ENCODE measurements at places on chromosomes 1 and 21.

GRCh38 chr1:235511470-235512240 is 7.4 kb upstream of the B3GALNT2 start:
- peak; percentile 17 for DNase-seq

DNA sequence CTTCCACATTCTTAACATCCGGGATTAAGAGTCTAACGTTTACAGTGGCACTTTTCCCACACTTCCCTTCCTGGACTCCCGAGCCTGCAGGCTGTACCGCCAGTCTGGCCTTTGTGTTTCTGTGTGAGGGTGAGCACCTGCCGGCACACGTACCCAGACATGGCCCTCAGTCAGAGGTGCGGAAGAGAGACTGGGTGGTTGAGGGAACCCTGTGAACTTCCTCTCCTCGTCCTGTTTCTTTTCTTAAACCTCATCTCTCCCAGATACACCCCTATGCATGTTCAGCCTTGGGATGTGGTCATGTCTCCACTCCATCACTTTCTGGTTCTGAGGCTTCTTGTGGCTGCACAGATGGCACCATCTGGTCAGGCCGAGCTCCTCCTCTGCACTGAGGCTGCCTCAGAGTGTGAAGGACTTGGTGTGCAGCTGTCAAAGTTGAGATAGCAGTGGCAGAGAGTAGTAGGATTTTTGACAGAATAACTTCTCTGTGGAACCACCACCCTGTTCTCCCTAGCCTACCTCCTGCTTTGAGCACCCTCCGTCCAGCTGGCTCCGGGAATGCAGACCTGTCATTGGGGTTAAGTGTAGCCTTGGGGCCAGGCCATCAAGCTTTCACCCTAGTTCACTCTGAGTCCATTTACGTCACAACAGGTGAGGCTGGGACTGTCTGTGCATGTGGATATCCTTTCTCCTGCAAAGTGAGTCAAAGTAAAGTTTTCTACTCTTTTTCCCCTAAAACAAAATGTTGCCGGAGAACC is 31.4 kb downstream of the VASH2 start:
- peak; percentile 73 for DNase-seq

GRCh38 chr1:117928881-117929342 is 509 bp downstream of the GDAP2 start:
- DNase-seq: peak; percentile 27

DNA sequence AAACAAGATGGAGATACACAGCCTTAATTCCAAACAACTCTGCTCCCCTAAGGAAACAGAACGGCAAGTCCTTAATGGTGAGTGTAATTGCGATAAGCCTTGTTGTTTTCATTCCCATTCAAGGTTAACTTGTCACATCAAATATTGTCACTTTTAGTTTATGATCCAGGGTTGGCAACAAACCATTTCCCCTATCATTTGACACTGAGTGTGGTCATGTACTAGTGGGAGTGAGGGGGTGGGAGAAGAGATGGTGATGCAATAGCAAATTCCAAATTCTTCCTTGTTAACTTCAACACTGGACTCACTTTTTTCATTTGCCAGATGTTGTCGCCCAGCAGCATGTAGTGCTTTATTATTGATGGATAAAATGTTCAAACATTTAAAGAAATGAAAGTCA is 140.4 kb downstream of the ZNF326 start:
- DNase-seq: no peak

DNA sequence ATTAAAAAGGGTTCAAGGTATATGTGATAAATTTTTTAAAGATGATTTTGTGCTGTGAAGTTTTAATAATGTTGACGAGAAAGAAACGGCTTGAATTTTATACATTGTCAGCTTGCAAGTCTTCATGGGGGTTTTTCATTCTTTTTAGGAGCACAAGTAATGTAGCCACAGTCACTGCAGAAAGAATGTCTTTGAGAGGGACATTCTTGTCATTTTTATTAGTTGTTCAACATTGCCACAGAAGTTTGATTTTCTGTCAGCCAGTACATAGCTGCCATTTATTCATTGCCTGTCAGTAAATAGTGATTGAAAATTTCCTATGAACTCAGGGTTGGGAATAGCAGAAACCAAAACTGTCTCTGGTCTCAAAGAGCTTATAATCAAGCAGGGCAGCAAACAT is 156.3 kb downstream of the DHRS3 start:
- no peak for DNase-seq

- DNase-seq: peak; percentile 12
Observed at GRCh38 chr1:91687452-91687851, 186.8 kb downstream of the CDC7 start.

DNA sequence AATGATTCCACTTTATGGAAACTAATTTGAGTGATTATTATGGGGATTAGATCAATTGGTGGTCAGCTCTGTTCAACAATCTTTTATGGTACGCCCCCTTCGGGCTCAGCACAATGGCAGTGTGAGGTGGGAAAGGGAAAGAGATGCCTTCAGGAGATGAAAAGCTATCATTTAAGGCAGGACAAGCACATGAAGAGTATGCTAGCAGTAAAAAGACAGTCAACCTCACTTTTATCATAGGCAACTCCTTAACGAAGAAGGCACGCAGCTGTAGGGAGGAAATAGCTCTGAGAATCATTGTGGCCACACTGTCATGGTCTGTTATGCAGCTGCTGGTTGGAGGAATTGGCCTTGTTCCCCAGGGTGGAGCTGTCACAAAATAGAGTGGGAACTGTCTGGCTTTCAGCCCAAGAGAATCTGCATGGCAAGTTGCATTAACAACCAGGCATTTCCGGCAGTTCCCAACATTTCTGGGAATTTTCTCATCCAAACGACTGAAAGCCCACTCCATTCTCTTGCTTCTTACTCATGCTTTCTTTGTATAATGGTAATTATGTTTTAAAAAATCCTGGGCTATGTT is 54.4 kb upstream of the BCL10 start:
- DNase-seq: no peak

GRCh38 chr1:60402816-60403215 is 329.2 kb upstream of the C1orf87 start:
- DNase-seq: no peak

DNA sequence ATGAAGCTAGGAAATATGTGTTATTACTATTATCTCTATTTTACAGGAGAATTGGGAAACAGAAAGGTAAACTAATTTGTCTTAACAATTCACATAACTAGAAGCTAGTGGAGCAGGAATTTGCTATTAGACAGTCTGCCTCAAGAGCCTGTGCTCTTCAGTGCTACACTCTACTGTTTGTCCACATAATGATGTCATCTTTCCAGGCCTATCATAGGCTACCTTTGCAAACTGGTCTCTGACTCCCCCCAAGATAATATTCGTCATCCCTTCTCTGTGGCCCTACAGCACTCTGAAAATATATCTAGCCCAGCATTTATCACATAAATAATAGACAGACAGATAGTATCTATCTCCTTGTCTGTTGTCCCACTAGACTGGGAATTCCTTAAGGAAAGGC is 34.1 kb downstream of the TRIT1 start:
- no peak for DNase-seq

DNA sequence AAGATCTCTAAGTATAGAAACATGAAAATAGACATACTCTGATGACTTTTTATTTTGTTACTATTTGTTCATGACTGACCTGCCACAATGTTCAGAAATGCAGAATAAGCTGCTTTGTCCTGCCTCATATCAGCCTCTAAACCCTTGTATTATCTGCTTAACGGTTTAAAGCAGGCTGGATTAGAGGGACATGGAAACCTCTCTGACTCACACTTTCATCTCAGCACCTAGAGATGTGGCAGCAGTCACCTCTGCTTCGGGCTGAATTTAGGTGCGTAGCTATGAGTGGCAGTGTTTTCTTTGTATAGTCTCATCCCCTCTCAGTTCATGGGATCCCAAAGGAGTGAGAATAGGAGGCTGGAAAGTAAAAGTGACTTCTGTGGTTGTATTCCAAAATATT is 255.4 kb downstream of the RGS7 start:
- no peak for DNase-seq

GRCh38 chr1:36834586-36834985 is 199.7 kb downstream of the GRIK3 start:
- no peak for DNase-seq

GRCh38 chr21:34595457-34595856 is 19.5 kb downstream of the RCAN1 start:
- no peak for DNase-seq

- DNase-seq: no peak
Observed at GRCh38 chr1:18480315-18481189, at the start of gene KLHDC7A. Gene KLHDC7A (plus strand): TSS chr1:18480930. CDS start chr1:18480982, 52 bp downstream.

- no peak for DNase-seq
Observed at GRCh38 chr1:36160388-36160948, 4.5 kb downstream of the MAP7D1 start.

DNA sequence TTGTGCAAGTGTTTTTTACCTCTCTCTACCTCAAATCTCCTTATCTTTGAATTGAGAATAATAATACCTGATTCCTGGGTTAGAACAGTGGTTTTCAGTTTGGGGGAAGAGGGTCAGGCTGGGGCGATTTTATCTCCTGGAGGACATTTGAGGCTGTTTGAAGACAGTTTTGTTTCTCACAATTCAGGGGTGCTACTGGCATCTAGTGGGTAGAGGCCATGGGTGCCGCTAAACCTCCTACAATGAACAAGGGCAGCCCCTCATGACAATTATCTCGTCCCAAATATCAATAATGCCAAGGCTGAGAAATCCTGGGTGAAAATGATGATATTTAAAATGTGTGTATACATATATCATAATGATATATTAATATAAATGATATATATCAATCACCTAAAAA is 139.1 kb upstream of the USH2A start:
- DNase-seq: no peak

DNA sequence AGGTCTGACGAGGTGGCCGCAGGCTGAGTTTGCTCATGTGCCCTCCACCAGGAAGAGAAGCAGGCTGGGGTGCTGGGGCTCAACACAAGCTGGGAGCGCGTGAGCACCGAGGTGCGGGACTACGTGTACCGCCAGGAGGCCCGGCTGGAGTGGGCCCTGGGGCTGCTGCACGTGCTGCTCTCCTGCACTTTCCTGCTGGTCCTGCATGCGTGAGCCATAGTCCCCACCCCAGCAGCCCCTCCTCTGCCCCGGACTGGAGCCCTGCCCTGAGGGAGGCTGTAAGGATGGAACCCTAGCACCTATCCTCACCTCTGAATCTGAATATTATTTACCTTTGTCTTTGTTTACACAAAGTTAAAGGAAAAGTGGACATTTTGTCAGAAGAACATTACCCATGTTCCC is 7.8 kb upstream of the ADAM15 start:
- no peak for DNase-seq

GRCh38 chr1:37325010-37325409 is 149.4 kb upstream of the ZC3H12A start:
- no peak for DNase-seq

GRCh38 chr1:32216566-32216965 is 5.6 kb downstream of the TMEM234 start:
- no peak for DNase-seq

GRCh38 chr21:28207436-28208173 is 785.1 kb downstream of the LTN1 start:
- DNase-seq: no peak

GRCh38 chr1:87437663-87438295 is 109.1 kb downstream of the LMO4 start:
- DNase-seq: peak; percentile 3

GRCh38 chr1:177281901-177282300 is 111.1 kb downstream of the BRINP2 start:
- no peak for DNase-seq

DNA sequence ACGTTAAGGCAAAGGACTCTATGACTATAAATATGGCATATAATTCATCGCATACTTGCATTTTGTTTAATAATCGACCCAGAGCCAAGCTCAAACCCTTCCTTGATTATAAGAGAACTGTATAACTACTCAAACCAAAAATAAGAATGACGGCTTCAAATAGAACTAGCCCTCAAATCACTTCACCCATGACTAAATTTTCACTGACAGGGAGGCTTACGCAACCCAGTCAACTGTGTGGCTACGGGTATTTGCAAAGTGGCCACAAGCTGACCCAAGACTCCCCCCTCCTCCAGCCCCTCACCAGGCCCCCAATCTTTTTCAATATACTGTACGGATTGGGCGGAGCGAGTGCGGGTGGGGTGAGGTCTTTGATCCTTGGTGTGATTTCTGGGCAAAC is 268.3 kb downstream of the ASTN1 start:
- DNase-seq: no peak

DNA sequence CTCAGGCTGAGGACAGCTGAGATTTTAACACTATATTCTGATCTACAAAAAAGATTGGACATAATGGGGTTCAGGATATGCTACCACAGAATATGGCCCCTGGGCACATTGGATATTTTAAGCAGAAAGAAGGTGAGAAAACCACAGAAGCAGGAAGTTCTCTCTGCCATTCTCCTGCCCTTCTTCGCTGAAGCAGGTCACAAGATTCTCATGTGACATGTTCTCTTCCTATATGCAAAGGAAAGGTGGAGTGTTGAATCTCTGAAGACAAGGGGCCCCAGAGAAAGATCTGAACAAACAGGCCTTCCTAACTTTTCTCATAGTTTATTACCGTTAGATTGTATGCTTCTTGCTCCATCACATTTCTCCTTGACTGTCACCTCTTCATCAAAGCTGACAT is 285.7 kb downstream of the S1PR1 start:
- no peak for DNase-seq

- DNase-seq: no peak
Observed at GRCh38 chr1:81517987-81518386, 282.7 kb upstream of the ADGRL2 start.

DNA sequence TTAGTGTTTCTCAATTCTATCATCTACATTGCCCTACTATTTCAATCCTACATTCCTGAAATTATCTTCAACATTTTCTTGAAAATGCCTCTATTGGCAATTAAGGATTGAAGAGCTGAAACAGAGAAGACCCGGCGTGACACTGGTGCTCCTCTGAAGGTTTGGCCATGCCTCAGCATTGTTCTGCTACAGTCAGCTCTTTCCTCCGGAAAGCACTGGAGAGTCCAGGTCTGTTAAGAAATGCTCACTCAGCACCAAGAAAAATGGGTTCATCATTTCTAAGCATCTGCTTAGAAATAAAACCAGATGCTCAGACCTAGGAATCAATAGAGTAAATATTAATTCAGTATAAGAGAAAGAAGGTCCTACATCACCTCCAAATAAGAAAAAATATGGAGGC is 58.8 kb downstream of the WARS2 start:
- no peak for DNase-seq

- DNase-seq: peak; percentile 68
Observed at GRCh38 chr1:58249737-58250586, 296.6 kb downstream of the OMA1 start.

GRCh38 chr21:28356422-28356821 is 636.3 kb downstream of the LTN1 start:
- DNase-seq: no peak

- DNase-seq: no peak
Observed at GRCh38 chr1:89822109-89822962, 1.5 kb downstream of the LRRC8D start.

DNA sequence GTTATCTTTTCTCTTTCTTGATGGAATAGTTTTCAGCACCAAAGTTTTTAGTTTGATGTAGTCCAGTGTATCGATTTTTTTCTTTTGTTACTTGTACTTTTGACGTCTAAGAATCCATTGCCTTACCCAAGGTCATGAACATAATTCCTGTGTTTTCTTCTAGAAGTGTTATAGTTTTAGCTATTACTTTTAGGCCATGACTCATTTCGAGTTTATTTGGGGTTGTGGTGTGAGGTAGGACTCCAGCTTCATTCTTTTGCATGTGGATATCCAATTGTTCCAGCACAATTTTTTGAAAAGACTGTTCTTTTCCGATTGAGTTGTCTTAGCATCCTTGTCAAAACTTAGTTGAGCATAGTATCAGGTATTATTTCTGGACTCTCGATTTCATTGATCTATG is 79.4 kb upstream of the SELENON start:
- DNase-seq: no peak
